Pericardium fibroblast (primary cell): ENCODE measurements at places on chromosomes 11 and 22. TPM values are rescaled to one million over a fixed set of nuclear protein-coding genes. Genes with fewer than 3 reads are reported as not detected.

Gene B3GAT1
- not detected in 2 replicates for total RNA-seq

Gene APOL6
- 9.3 and 18.4 TPM in 2 replicates for total RNA-seq

Gene CCDC88B
- 0.34 and 2.7 TPM in 2 replicates for total RNA-seq

Gene HSPB2
- total RNA-seq = 0.23 and 1.2 TPM in 2 replicates

Gene KIF18A
- 0.17 and 0.47 TPM in 2 replicates for total RNA-seq

Gene OR56A1
- not detected in 2 replicates for total RNA-seq

Gene FGF3
- not detected in 2 replicates for total RNA-seq

Gene PANX3
- not detected in 2 replicates for total RNA-seq

Gene TESMIN
- not detected in 2 replicates for total RNA-seq

Gene KDM4E
- total RNA-seq = not detected in 2 replicates

Gene SHANK2
- 2.2 TPM in 1 of 2 replicates, not detected in the other for total RNA-seq

Gene MGAT3
- total RNA-seq = 4.1 and 22.2 TPM in 2 replicates

Gene YAP1
- 79.2 and 96.9 TPM in 2 replicates for total RNA-seq

Gene OR5AK2
- total RNA-seq = not detected in 2 replicates

Gene STK33
- 0.43 and 1.4 TPM in 2 replicates for total RNA-seq

Gene MAJIN
- total RNA-seq = not detected in 2 replicates

Gene CCDC73
- total RNA-seq = not detected in 2 replicates

Gene SLC22A12
- not detected in 2 replicates for total RNA-seq

Gene MIOX
- 0.43 TPM in 1 of 2 replicates, not detected in the other for total RNA-seq

Gene SCGB1D2
- not detected in 2 replicates for total RNA-seq

Gene OR6A2
- total RNA-seq = not detected in 2 replicates

Gene KRTAP5-1
- total RNA-seq = not detected in 2 replicates

Gene RAG1
- total RNA-seq = 0.12 and 0.43 TPM in 2 replicates

Gene APOL5
- total RNA-seq = not detected in 2 replicates

Gene KCNQ1OT1
- 1.4 TPM in 2 replicates for total RNA-seq
